Gastroesophageal sphincter (tissue), 4 donors: ENCODE measurements at places on chromosomes 16 and 17.

- no peak for ATAC-seq
Measured at GRCh38 chr16:84884596-84885341, 65.0 kb downstream of the CRISPLD2 start.

DNA sequence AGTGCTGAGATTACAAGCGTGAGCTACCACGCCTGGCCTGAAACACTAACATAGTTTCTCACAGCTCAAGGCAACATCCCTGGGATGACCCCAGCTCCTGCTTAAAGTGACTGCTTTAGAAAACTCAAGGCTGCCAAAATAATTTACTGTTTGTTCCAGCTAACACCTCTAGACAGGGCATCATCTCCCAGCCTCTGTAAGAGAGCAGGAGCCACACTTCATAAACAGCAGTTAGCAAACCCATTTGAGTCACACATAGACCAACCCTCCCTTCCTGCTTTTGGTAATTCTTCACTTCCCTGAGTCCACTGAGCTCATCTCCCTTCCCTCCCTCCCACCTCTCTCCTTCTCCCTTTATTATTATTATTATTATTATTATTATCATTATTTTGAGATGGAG is 201.3 kb downstream of the XYLT1 start:
- peak; percentile 17 for ATAC-seq

DNA sequence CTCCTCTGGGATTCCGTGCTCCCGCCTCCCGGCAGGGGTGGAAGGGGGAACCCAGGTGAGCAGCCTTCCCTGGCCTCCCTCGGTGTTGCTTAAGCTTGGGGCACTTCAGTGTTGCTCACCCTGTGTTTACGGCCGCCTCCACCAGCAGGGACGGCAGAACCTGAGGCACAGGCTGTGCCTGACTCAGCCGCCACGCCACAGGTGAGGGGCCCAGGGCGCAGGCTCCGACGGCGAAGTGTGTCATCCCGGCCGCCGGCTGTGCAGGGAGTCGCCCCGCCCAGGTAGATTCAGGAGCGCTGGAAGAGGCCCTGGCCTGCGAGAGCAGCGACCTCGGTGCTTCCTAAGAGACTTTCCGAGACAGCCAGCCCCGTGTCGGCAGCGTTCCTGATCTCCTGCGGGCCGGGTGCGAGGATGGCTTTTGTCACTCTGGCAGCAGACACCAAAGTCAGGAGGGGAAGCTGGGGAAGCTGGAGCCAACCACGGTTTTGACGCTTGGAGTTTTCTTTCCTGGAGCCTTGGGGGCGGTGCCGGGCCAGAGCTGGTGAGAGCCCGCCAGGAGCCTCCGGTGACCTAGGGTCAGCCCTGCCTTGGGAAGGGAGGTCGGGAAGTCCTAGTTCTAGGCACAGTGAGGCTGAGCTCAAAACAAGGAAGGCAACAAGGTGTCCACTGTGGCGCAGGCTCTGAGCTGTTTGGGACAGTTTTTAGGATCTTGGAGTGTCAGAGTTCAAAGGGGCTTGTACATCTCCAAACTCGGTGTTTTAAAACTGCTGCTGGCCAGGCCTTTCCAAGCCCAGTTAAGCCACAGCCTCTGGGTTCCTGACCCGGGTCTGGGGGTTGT is 2.1 kb downstream of the GSE1 start:
- no peak for ATAC-seq

DNA sequence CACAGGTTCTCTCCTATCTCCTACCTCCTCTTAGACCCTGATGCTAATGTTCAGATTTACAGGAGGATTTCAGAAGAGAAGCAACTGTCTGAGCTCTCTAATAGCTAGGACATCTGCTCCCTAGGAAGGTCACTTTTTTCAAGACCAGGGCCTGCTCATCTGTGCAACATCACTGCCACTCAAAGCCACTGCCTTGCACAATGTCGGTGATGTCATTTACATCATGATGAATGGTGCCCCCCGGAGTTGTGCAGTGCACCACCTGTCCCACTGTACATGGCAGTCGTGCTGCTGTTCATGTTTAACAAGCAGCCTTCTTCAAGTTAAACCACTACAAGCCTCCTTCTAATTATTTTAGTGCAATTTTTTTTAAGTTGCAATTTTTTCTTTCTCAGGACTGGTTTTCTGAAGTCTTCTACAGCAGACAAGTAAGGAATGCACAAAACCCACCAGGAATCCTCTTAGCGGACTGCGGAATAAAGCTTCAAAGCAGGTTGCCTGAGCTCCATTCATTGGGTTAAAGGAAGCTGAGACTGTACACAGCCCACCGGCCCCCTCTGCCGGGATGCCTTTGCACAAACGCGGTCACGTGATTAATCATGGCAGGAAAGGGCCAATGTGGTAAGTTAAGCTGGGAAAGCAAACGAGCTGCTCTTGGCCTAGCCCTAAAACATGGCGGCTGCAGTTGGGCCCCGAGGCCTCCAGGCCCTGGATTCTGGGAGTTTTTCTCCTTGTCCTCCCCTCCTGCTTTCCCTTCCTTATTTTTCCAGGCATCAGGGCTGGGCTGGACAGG is 74.1 kb downstream of the MYH11 start:
- no peak for ATAC-seq

GRCh38 chr17:71252436-71252835 is 868.4 kb upstream of the SOX9 start:
- no peak for ATAC-seq
